ENCODE measurements at places on chromosomes 7 and 10.

- no peak for DNase-seq
These were observed 676.3 kb upstream of the KCND2 start for GRCh38 chr7:119596651-119597050.

- no peak for DNase-seq
These were observed 97.0 kb downstream of the BAMBI start for GRCh38 chr10:28774051-28774995.

DNA sequence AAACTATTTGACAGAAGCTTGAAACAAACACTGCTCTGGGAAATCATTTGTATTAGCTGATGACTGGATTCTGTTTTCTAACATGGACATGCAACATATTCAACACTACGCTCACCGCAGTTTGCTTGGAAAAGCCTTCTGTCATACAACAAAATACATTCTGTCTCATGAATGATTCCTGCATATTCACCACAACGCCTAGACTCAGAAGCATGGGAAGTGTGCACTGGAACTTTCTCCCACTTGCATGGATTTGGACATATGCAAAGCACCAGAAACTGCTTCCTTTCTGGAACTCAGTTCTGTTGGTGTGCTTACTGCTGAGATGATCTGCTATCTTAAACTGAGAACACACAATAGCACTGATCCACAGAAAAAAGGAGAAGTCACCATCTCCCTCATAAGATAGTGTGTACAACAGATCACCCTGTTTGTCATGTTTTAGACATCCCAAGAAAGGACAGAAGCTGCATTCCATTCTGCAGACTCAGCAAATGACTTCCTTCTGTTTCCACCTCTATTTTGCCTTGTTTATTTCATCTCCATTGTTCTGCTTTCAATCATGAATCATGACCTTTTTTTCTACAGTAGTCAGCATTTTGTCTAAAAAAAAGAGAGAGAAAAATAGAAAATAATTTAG is 115.8 kb downstream of the HTR7 start:
- DNase-seq, result no peak

DNA sequence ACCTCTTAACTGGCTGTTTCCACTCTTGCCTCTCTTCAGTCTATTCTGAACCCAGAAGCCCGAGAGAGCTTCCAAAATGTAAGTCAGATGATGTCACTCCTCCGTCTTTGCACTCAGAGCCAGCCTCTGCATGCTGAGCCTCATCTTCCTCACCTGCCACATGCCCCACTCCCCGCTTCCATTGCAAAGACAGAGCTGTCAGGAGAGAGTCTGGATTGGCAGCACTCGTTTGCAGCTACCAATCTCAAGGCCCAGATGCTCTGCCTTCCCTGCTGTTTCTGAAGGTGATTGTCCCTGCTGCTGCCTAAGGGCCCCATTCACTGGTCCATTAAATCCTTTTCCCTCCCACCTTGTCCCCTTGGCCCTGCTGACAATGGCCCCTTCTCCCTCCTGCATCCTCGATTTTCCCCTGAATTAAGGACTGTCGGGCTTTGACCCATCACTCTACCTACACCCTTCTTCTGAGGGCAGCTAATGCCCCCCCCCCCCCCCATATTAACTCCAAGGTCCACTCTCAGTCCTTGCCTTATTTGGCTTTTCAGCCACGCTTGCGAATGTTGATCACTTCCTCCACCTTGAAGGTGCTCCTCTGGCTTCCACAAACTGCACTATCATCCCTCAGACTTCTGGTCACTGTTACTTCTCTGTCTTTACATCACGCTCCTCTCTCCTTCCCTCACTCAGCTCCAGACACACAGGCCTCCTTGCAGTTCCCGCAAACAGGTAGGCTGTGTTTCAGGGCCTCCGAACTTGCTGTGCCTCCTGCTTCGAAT is 98.5 kb downstream of the CHN2 start:
- no peak for DNase-seq

DNA sequence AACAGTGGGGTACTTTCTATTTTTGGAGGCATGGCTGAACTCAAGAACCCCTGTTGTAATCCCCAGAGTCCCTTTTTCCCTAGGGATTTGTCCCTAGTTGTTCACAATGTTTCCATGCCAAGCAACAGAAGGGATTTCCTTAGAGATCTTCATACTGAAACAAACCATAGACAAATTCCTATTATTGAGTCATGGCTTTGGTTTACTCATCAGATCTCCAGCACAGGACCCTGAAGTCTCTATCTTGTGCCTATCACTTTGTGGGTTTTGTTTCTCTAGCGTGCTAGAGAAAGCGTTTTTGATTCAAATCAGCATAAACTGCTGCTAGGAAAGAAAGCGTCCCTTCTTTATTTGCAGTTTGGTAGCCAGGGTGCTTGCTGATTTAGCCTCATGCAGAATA is 165.0 kb downstream of the BAMBI start:
- DNase-seq, result no peak

DNA sequence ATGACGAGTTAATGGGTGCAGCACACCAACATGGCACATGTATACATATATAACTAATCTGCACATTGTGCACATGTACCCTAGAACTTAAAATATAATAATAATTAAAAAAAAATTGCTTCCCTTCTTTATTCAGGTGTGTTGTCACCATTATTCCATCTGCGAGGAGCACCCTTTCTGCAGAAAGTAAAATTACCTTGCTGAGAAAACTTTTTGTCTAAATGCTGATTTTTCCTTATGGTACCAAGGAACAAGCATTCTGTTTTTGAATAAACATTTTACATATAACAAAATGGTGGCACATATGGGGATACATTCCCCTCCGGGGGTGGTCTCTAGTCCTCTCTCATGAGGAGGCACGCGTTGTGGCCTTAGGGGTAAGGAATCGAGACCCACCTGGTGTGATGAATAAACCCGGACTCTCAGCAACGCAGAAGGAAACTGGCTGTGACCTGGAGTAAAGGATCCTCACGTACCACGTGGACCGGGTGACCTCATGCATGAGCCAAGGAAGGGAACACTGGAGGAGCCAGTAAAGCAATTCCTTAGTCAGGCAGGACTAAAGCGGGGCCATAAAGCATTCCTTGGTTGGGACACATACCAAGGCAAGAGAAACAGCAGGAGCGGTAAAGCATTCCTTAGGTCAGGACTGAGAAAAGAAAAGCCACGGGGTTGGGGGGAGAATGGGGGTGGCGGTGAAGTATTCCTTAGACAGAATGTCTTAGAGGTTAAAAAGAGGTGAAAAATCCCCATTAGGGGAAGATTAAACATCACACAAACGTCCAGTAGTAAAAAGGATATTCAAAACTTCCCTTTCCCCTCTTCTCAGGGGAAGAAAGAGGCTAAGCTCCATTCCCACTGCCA is 20.8 kb upstream of the OPTN start:
- DNase-seq, result no peak

- no peak for DNase-seq
These were observed 80.9 kb downstream of the LRMDA start for GRCh38 chr10:75512203-75512933.

- peak; percentile 53 for DNase-seq
These were observed 134.8 kb upstream of the KIF5B start for GRCh38 chr10:32190890-32191491.

DNA sequence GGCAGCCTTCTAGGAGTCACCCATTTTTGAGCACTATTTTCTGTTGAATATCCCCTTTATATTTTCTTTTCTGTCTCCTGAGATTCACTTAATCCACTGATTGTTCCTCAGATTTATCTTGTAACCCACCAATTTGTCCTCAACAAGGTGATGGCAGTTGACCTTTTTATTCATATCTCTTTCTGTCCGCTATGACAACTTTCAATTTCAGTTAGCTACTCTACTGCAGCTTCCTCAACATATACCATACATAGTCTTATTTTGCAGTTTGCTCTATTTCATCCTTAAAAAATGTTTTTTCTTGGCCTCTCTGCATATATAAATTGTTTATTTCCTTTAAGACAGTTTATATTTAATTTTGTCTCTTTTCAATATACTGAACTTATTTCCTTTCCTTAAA is 101.3 kb downstream of the THSD7A start:
- DNase-seq, result no peak

GRCh38 chr7:94382746-94383145 is 11.9 kb upstream of the COL1A2 start:
- DNase-seq, result no peak

GRCh38 chr7:131781-132482 is 60.4 kb upstream of the FAM20C start:
- no peak for DNase-seq

DNA sequence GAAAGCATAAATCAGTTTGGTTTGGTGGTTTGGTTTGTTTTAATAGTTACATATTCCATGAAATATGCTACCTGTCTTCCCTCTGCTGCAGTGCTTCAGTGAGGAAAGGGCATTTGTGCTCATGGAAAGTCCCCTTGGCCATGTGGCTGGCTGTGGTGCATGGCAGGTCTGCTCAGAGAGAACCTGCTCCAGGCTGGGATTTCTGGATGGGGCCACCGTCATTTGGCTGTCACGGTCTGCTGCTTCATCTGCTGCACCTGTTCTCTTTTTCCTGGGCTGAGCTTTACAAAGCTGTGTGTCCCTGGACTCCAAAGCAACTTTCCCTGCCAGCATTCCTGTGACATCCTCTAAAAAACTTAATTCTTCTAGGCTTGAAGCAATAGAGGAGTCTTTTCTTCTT is 8.9 kb downstream of the CDK14 start:
- DNase-seq, result no peak

GRCh38 chr10:128596906-128597305 is 470.7 kb upstream of the MKI67 start:
- no peak for DNase-seq

DNA sequence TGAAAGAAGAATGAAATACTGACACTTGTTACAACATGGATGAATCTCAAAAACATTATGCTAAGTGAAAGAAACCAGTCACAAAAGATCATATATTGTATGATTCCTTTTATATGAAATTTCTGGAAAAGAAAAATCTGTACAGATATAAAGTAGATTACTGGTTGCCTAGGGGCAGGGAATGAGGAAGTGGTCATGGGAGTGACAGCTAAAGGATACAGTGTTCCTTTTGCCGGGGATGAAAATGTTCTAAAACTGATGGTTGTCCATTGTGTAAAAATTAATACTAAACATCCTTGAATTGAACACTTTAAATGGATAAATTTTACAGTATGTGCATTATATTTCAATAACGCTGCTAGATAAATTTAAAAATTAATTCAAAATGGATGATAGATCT is 25.1 kb downstream of the ALOX5 start:
- DNase-seq, result no peak

GRCh38 chr10:78175444-78176015 is 141.9 kb downstream of the RPS24 start:
- no peak for DNase-seq

- no peak for DNase-seq
These were observed 266.0 kb downstream of the C7orf25 start for GRCh38 chr7:42645906-42646305.

GRCh38 chr10:21534604-21535493 is 817 bp downstream of the MLLT10 start:
- peak; percentile 36 for DNase-seq

DNA sequence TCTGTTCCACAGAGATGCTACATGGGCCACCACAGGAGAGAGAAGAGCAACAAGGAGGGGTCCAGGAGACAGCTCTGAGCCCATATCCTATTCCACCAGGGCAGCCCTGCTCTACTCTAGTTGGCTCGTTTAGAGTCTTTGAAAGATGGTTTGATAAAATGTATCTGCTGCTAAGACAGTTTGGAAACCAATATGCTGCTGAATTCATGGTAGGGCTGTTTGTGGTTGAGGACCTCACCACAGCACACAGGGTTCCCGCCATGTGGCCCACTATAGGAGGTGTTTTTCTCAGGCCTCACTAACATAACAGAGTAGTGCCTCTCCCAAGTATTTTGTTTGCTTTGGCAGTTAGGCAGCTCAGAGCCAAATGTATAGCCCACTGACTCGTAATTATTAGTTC is 35.8 kb upstream of the ZC3HAV1L start:
- DNase-seq, result no peak

DNA sequence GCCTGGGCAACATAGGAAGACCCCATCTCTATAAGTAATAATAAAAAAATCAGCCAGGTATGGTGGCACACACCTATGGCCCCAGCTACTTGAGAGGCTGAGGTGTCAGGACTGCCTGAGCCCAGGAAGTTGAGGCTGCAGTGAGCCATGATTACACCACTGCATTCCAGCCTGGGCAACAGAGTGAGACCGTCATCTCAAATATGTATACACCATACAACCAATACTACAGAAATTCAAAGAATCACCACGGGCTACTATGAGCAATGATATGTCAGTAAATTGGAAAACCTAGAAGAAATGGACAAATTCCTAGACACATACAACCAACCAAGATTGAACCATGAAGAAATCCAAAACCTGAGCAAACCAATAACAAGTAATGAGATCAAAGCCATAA is 60.3 kb upstream of the ZC3HAV1 start:
- no peak for DNase-seq

GRCh38 chr7:8982338-8982992 is 549.1 kb downstream of the NXPH1 start:
- no peak for DNase-seq

- DNase-seq, result peak; percentile 39
These were observed 80.6 kb downstream of the ETV1 start for GRCh38 chr7:13908667-13909397.

- DNase-seq, result no peak
These were observed 61.5 kb downstream of the WDR37 start for GRCh38 chr10:1117651-1118050.

GRCh38 chr7:21947056-21947455 is 1.4 kb upstream of the CDCA7L start:
- no peak for DNase-seq

DNA sequence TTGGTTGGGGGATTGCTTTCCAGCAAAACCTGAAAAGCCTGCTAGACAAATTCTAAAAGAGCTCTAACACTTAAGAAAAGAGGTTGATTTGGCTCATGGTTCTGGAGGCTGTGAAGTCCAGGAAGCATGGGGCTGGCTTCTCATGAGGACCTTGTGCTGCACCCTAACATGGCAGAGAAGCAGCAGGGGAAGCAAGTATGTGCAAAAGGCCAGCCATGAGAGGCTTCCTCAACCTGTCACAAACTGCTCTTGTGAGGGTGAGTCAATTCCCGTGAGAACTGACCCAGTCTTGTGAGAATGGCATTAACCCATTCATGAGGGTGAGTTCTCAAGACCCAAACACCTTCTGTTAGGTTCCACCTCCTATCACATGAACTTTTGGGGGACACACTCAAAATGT is 54.3 kb upstream of the IGFBP3 start:
- DNase-seq, result no peak

DNA sequence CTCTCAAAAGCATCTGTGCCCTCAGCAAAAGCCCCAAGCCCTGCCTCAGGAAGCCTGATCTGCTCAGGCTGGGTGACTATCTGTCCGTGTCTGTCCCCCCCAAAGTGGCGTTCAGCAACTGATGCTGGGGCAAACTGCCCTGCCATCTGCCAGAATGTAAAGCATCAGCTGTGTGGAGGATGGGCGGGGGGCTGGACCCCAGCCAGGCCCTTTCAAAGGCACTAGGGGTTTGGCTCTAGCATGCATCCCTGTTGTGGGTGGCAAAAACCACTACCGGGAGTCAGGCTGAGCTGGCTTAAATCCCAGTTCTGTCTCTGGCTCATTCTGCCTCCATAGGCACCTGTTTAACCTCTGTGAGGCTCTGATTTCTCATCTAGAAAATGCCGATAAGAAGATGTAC is 35.5 kb downstream of the GPRIN2 start:
- no peak for DNase-seq

GRCh38 chr10:46325021-46325420 is 38.2 kb downstream of the ANTXRL start:
- no peak for DNase-seq

Measured in CD4-positive, alpha-beta T cell treated with Interleukin-1 beta for 1 hour (primary cell).